ENCODE measurements at places on chromosomes 3 and 15. TPM values are rescaled to one million over a fixed set of nuclear protein-coding genes. Genes with fewer than 3 reads are reported as not detected.

MUC4 gene
- total RNA-seq: not detected

WDR5B gene
- total RNA-seq: 19.4 TPM

- no peaks in the 10 kb centered on the region for H3K36me3 ChIP-seq
- no peak overlapping the region for H3K4me3 ChIP-seq
- no peaks in the 10 kb centered on the region for H3K27me3 ChIP-seq
- H3K4me1 ChIP-seq: peaks cover 19% of the 10 kb centered on the region
Observed at GRCh38 chr15:23038726-23039142, 635 bp downstream of the TUBGCP5 start.

GRCh38 chr3:60388731-60389130, 862.5 kb downstream of the FHIT start:
- H3K27me3 ChIP-seq: no peaks in the 10 kb centered on the region
- no peak overlapping the region for H3K4me3 ChIP-seq
- no peak overlapping the region for H3K27ac ChIP-seq
- no peak for DNase-seq
- H3K36me3 ChIP-seq: no peaks in the 10 kb centered on the region

SLC38A3 gene
- not detected for total RNA-seq

GRCh38 chr3:63860776-63861175, 2.8 kb downstream of the THOC7 start:
- no peak overlapping the region for H3K27ac ChIP-seq
- peaks cover 35% of the 10 kb centered on the region for H3K4me1 ChIP-seq

DNA sequence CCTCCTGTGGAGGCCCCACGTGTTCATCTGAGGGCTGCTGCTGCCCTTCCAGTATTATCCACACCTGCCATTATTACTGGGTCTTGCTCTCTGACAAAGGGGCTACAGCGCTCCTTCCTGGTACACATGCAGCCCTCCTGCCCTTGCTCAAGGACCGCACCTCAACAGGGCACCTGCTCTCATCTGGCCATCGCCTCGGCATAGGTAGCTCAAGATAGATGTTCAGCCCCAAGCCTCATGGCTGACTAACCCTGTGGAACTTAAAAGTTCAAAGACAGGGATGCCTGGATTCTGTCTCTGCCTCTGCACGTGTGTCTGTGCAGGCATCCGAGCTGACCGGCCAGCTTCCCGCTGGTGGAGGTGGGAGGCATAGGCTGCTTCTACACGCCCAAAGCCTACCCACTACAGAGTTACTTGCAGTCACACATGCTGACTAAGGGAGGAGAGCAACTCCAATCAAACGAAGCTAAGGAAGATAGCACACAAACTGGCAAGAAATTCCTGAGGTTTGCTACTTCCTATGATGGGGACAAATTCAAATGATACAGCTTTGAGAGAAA, 152.5 kb upstream of the ATP10A start:
- H3K4me1 ChIP-seq: no peaks in the 10 kb centered on the region
- no peaks in the 10 kb centered on the region for H3K27me3 ChIP-seq
- H3K36me3 ChIP-seq: no peaks in the 10 kb centered on the region
- H3K4me3 ChIP-seq: no peak overlapping the region
- no peak for DNase-seq

- no peaks in the 10 kb centered on the region for H3K27me3 ChIP-seq
- no peak overlapping the region for H3K4me3 ChIP-seq
- no peak for DNase-seq
- H3K4me1 ChIP-seq: no peaks in the 10 kb centered on the region
- H3K36me3 ChIP-seq: no peaks in the 10 kb centered on the region
- H3K27ac ChIP-seq: no peak overlapping the region
Observed at GRCh38 chr3:133896002-133896761, 500 bp upstream of the RAB6B start.

DNA sequence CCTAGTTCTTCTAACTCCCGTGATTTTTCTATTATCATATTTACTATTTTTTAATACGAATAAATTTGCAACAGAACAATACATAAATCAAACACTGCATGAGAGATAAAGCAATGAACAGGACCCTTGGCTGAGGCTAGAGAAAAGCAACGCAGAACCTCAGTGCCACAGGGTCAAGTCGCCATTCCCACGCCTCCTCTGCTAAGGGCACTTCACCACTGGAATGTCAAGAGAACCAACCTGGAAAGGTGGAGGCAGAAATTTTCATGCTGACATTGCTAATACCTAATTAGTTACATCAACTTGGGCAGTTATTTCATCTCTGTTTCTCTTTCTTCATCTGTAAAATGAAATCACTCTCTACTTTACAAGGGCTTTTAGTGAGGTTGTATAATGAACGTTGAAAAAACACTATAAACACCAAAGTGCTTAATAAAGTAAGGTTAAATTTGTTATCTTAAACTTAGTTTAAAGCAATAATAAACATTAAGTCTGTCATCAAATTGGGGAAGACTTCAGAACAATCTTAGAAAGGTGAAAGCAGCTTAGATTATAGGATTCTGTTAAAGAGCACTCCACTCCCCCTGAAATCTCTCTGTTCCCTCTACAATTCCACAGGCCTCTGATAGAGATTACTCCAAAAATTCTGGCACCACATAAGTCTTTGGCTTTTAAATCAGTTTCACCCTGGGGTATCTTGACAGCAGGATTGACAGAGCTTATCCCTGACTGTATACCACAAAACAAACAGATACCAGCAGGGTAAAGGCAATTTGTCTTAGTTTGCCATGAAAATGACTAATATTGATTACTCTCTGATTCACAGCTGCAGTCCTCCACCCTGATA, 41.9 kb downstream of the PLCH1 start:
- no peak overlapping the region for H3K27ac ChIP-seq
- no peaks in the 10 kb centered on the region for H3K36me3 ChIP-seq
- DNase-seq: no peak
- H3K27me3 ChIP-seq: no peaks in the 10 kb centered on the region
- no peaks in the 10 kb centered on the region for H3K4me1 ChIP-seq

- no peaks in the 10 kb centered on the region for H3K27me3 ChIP-seq
- no peaks in the 10 kb centered on the region for H3K36me3 ChIP-seq
- H3K4me1 ChIP-seq: no peaks in the 10 kb centered on the region
- no peak overlapping the region for H3K4me3 ChIP-seq
- no peak overlapping the region for H3K27ac ChIP-seq
- no peak for DNase-seq
Observed at GRCh38 chr3:68271145-68271544, 616.7 kb upstream of the SUCLG2 start.

ANKRD63 gene
- total RNA-seq: not detected

CLDN18 gene
- not detected for total RNA-seq

DNA sequence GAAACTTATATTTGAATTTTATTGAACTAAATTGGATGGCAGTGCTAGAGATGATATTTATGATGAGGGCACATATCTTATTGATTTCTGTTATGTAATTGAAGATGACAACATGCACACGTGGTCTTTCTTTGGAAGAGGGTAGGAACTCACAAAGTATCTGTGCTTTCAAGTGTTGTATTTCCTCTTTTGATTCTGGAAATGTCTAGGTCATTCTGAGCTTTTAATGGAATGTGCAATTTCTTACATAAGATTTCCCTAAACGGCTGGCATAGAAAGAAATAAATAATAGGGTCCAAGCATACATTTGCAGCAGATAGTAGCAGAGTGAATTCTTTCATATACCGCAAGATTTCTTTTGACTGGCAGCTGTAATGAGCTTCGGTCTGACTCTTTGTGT, 10.1 kb upstream of the GPR171 start:
- H3K27ac ChIP-seq: no peak overlapping the region
- DNase-seq: no peak
- no peak overlapping the region for H3K4me3 ChIP-seq
- H3K27me3 ChIP-seq: no peaks in the 10 kb centered on the region
- H3K36me3 ChIP-seq: no peaks in the 10 kb centered on the region

Measured in CD4-positive, alpha-beta memory T cell (primary cell).